ENCODE measurements at places on chromosomes 7 and 10.

DNA sequence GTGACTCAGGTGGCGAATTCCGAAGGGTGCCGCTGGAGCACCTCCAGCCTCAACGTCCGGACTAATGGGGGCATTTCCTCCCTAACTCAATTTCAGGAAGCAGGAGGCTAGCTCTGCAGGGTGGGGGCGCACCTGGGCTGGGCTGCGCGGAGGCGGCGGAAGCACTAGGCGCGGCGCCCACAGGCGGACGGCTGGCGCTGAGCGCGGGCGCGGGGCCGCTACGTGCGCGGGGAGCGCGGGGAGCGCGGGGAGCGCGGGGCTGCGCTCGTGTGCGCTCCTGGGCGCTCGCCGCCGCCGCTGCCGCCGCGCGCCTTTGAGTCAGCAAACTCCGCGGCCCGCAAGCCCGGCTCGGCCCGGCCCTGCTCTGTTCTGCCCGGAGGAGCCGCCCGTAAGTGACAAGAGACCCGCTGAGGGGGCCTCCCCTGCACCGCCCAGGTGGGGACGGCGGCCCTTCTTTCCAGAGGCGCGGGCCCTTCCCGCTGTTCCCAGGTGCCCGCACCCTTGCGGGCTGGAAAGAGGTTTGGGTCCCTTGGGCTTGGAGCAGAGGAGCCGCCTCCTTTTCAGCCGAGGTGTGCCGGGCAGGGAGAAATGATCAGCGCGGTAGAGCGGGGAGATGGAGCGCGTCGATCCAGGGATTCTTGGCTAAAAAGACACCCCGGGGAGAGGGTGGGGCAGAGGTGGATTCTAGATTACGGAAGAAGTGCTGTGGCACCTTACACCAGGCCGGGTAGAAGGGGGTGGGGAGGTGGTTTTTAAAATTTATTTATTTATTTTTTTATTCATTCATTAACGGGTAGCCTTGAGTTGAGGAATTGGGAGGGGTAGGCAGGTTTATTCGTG lies at the start of gene SNX10:
TSS of gene SNX10 (plus strand) at position 164 of the 840 bp plus-strand sequence. CDS start 54,581 bp downstream, outside the sequence.
- peak; percentile 73 for DNase-seq
- H3K4me3 ChIP-seq, result peak within 1 kb of the TSS; percentile 95
- no peak within 1 kb of the TSS for H3K27ac ChIP-seq
- no peaks in the 10 kb centered on the region for H3K36me3 ChIP-seq
- peaks cover 13% of the 10 kb centered on the region for H3K27me3 ChIP-seq

DNA sequence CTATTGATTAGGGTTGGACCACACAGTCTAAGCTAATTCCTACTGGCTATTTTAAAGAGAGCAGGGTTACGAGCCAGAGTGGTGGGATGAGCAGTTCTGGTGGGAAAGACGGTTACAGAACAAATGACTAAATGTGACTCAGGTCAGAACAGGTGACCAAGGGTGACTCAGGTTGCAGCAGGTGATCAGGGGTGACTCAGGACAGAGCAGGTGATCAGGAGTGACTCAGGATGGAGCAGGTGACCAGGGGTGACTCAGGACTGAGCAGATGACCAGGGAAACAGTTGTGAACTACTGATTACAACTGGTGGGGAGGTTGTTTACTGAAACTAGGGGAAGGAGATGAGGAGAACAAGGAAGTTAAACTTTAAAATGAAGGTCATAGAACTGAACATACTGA lies 366.3 kb downstream of the ABCA13 start:
- H3K27me3 ChIP-seq, result peaks cover 7% of the 10 kb centered on the region
- H3K36me3 ChIP-seq, result peaks cover 31% of the 10 kb centered on the region
- H3K4me1 ChIP-seq, result no peaks in the 10 kb centered on the region
- DNase-seq, result no peak
- peak overlapping the region; percentile 77 for H3K27ac ChIP-seq

DNA sequence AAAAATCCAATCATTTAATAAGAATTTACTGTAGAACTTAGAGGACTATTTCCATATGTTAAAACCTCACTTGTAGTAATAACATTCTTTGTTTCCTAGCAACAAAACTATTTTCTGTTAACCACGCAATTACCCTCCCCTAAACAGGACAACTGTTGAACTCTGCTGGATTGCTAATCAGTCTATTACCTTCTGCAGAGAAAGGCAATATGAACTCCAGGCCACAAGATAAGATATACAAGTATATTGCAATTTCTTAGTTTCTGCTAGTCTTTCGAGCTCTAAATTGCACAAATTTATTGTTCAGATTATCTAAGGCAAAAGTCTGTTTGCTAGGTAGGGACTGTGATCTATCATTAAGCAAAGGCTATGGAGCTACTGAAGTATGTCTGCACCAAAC lies 920.1 kb upstream of the LRRN3 start:
- no peaks in the 10 kb centered on the region for H3K27me3 ChIP-seq
- H3K36me3 ChIP-seq, result no peaks in the 10 kb centered on the region
- no peak for DNase-seq
- no peaks in the 10 kb centered on the region for H3K4me1 ChIP-seq

DNA sequence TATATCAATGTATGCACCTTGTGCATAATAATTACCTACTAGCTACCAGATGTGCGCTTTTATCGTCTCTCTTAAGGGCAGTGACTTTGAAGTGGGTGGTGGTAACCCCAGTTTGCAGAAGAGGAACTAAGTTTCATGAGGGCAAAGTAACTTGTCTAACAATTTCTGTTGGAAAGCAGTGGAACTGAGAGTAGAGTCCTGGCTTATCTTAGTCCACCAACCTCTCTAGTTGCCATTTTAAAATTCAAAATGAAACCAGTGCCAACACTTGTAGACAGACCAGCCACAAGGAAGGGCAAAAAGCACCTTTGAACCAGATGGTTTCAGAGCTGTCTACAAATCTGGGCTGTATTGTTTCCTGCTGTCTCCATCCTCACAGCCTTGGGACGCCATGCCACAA lies 32.0 kb upstream of the RBM20 start:
- H3K4me1 ChIP-seq, result peaks cover 30% of the 10 kb centered on the region
- H3K4me3 ChIP-seq, result no peak overlapping the region
- DNase-seq, result no peak
- H3K36me3 ChIP-seq, result no peaks in the 10 kb centered on the region
- H3K27ac ChIP-seq, result no peak overlapping the region
- peaks cover 6% of the 10 kb centered on the region for H3K27me3 ChIP-seq

GRCh38 chr10:3806603-3807002 lies 21.6 kb upstream of the KLF6 start:
- no peak overlapping the region for H3K4me3 ChIP-seq
- H3K4me1 ChIP-seq, result peaks cover 80% of the 10 kb centered on the region
- H3K27ac ChIP-seq, result no peak overlapping the region

DNA sequence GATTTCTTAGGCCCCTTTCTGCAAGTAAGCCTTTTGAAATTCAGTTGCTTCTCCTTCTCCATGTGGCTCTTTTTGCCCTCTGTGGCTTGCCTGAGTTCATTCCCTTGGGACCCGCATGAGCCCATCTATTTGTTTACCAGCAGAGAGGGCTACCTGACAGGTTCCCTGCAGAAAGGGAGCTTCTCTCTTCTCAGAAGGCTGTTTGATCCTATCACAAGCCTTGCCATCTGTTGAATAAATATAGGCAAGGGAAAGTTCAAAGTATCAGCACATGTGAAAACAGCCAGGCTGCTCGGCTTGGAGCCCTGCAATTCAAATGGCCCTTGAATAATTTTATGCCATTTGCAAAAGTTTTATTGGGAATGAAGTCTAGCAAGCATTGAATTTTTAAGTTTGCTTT lies 720.2 kb upstream of the FZD8 start:
- no peak overlapping the region for H3K4me3 ChIP-seq
- peaks cover 4% of the 10 kb centered on the region for H3K27me3 ChIP-seq
- no peak for DNase-seq

- H3K4me1 ChIP-seq, result peaks cover 19% of the 10 kb centered on the region
- no peak for DNase-seq
- peaks cover 53% of the 10 kb centered on the region for H3K27me3 ChIP-seq
- H3K4me3 ChIP-seq, result no peak overlapping the region
- H3K27ac ChIP-seq, result peak overlapping the region; percentile 31
Measured at GRCh38 chr10:101053516-101053915, 8.3 kb upstream of the KAZALD1 start.

GRCh38 chr10:25641595-25641994 lies 292.4 kb upstream of the MYO3A start:
- peaks cover 2% of the 10 kb centered on the region for H3K27me3 ChIP-seq
- no peaks in the 10 kb centered on the region for H3K36me3 ChIP-seq
- no peak overlapping the region for H3K4me3 ChIP-seq
- no peaks in the 10 kb centered on the region for H3K4me1 ChIP-seq

DNA sequence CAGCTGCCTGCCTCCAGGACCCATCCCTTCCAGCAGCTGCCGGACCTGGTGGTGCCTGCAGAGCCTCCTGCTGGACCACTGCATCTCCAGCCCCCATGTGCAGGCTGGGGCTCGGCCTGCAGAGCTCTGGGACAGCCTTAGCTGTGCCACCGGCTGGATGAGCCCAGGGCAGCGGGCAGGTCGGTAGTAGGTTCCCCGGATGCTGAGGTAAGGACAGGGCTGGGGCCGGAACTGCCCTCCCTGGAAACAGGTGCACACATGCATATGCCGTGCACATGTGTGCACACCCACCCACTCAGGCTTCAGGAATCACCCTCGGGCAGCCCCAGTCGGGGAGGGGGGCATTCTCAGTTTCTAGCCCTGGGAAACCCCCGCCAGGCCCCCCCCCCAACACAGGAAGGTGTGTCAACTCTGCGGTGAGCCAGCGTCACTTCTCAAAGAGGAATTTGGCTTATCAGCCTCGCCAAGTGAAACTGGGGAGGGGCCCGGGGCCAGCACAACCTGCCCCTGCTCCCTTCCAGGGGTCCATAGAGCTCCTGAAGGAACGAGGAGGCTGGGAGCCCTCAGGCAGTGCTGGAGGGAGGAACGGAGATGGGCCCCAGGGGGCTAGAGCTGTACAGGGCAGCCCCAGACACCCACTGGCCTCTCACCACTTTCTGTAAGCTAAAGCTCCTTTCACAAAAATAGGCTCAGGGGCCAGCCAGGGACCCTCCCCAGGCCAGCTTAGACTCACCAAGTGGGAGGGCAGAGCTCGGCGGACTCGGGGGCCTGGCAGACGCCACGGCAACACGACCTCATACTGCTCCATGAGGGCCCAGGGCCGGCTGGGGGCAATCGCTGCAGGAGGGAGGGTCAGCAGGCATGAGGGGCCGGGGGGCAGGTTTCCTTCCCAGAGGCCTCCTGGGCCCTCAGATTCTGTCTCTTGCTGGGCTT lies 1.7 kb downstream of the ADAM8 start:
- peaks cover 35% of the 10 kb centered on the region for H3K4me1 ChIP-seq
- DNase-seq, result no peak
- no peaks in the 10 kb centered on the region for H3K36me3 ChIP-seq
- peaks cover 13% of the 10 kb centered on the region for H3K27me3 ChIP-seq
- no peak overlapping the region for H3K4me3 ChIP-seq

GRCh38 chr7:135976312-135977006 lies 700 bp downstream of the MTPN start:
- peaks cover 11% of the 10 kb centered on the region for H3K36me3 ChIP-seq
- peaks cover 61% of the 10 kb centered on the region for H3K4me1 ChIP-seq
- H3K4me3 ChIP-seq, result peak overlapping the region; percentile 100
- DNase-seq, result no peak
- peak overlapping the region; percentile 96 for H3K27ac ChIP-seq

- H3K36me3 ChIP-seq, result no peaks in the 10 kb centered on the region
- no peaks in the 10 kb centered on the region for H3K27me3 ChIP-seq
- no peak overlapping the region for H3K27ac ChIP-seq
- H3K4me3 ChIP-seq, result no peak overlapping the region
Measured at GRCh38 chr7:146479040-146479439, 362.4 kb downstream of the CNTNAP2 start.

GRCh38 chr7:92403760-92404074 lies 43.6 kb upstream of the GATAD1 start:
- H3K4me1 ChIP-seq, result peaks cover 16% of the 10 kb centered on the region
- H3K36me3 ChIP-seq, result peaks cover 1% of the 10 kb centered on the region
- no peaks in the 10 kb centered on the region for H3K27me3 ChIP-seq
- H3K27ac ChIP-seq, result peak overlapping the region; percentile 57
- H3K4me3 ChIP-seq, result no peak overlapping the region

- H3K27ac ChIP-seq, result no peak overlapping the region
- H3K36me3 ChIP-seq, result peaks cover 5% of the 10 kb centered on the region
- peaks cover 5% of the 10 kb centered on the region for H3K27me3 ChIP-seq
Measured at GRCh38 chr7:12557282-12557681, 13.2 kb upstream of the SCIN start.

DNA sequence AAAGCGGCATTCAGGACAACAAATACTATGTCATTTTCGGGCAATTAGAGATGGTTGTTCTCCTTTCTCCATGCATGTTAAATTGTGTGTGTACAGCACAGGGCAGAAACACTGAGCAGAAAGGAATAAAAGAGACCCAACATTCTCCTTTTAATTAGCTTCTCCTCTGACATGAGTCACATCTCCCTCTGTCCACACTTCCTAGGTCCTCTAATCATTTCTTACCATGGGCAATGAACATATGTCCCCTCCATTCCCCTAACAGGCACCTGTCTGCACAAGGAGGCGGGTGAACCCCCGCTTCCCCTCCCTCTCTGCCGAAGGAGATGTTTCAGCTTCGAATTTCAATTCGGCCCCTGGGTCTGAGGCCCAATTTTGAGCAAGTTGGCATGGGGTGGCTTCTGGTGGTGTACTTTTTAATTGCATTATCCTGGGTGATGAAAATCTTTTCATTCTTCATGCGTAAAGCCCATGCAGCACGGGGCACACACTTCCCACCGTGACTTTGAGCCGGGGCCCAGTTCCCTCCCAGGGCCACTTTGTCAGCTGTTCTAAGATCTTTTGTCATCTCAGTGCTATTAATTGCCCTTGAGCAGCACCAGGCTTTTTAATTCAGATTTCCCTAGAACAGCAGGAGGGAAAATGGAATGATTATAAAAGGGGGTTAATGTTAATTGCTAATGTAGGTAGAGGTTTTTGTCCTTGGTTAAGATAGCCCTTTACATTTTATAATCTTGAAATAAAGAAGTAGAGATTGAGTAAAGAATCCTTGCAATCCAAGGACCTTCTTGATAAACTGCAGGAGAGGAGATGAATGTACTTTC lies 219.5 kb upstream of the NRP1 start:
- H3K27ac ChIP-seq, result no peak overlapping the region
- peaks cover 21% of the 10 kb centered on the region for H3K27me3 ChIP-seq
- no peak for DNase-seq
- H3K4me1 ChIP-seq, result peaks cover 30% of the 10 kb centered on the region

DNA sequence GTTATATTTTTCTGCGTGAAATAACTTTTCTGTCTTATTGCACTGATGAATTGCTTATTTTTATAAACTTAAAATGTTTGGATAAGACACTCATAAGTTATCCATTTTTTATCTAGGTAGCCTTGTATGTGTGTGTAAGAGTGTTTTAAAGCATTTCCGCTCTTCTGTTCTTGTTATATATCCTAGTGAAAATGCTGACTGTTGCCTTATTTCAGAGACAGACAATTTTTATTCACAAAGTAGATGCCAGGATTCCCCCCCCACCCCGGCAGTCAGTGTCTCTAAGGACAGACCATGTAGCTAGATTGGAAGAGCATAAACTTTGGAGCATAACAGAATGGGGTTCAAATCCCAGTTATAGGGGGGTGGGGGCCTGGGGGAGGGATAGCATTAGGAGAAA lies 1.6 kb downstream of the SMC3 start:
- no peak for DNase-seq
- H3K36me3 ChIP-seq, result peaks cover 10% of the 10 kb centered on the region
- no peak overlapping the region for H3K27ac ChIP-seq
- no peaks in the 10 kb centered on the region for H3K27me3 ChIP-seq
- H3K4me1 ChIP-seq, result peaks cover 53% of the 10 kb centered on the region
- H3K4me3 ChIP-seq, result peak overlapping the region; percentile 97
